Hepatocyte (in vitro differentiated cells): ENCODE measurements at places on chromosomes 6 and 20. TPM values are rescaled to one million over a fixed set of nuclear protein-coding genes. Genes with fewer than 3 reads are reported as not detected.

PTK6 gene
- total RNA-seq: 0.52 and 1.1 TPM in 2 replicates

- DNase-seq: no peak
These were observed 21.1 kb upstream of the SERPINB1 start for GRCh38 chr6:2862712-2863181.

DNA sequence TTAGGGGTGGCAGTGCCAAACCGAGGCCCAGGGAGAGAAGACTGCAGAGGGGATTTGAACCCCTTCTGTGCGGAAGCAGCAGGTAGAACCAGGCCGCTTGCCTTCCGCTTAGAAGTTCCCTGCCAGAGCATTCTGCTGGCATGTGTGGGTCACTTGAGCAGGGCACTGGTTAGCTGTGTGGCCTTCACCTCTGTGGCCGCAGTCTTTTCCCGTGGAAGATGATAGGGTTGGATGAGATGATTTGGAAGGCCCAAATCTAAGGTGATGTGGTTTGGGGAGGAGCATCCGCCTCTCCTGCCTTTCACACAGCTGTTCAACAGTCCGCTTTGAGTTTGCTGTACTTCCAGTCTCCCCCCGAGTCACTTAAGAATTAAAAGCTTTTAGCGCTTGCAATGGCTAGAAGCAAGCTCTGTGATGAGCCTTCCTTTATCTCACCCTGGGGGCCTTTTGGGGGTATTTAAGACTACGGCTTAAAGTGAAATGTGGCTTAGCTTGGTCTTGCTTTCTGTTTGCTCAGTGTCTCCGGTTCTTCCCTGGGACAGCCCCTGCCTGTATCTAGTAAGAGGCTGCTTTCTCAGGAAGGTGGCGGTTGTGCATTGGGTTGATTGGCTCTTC, 743 bp downstream of the CMTR1 start:
- peak; percentile 15 for DNase-seq

DNA sequence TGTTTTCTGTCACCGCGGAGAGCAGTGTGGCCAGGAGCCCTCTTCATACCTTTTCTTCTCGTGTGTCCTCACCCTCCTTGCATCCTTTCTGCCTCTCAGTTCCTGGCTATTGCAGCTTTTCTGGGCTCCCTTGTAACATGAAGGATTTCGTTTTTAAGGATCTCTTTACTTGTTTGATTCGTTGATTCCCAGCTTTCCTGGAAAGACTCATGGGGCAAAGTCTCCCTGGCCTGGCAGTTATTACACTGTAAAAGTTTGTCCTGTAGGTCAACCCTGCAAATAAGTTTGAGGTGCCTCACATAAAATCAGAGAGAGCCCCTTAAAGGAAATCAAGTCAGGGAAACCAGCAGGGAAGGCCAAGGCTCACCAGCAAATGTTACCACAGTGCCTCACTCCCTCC, 70.1 kb downstream of the ISM1 start:
- no peak for DNase-seq
